Stimulated activated CD4-positive, alpha-beta T cell treated with anti-CD3 and anti-CD28 coated beads, Interleukin-12 subunit alpha, Interleukin-12 subunit beta, amount 100 ng/mL, for 24 hours (primary cell): ENCODE measurements at places on chromosomes 13 and 19.

DNA sequence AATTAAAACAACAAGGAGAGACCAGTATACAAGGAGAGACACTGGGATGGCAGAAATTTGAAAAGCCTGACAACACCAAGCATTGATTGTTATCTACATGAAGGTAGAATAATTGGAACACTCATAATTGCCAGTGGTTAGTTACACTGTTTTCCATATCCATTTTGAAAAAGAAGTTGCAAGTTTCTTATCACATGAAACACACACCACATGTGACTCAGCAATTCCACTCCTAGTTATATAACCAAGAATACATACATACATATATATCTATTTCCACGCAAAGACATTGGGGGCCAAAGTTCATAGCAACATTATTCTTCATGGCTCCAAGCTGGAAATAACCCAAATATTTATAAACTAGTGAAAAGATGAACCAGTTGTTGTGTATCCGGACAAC is 15.2 kb upstream of the PABPC3 start:
- no peak for DNase-seq

GRCh38 chr13:51549050-51549449 is 35.2 kb upstream of the WDFY2 start:
- DNase-seq: no peak

GRCh38 chr19:49468746-49469447 is 5.1 kb upstream of the FLT3LG start:
- peak; percentile 66 for DNase-seq

DNA sequence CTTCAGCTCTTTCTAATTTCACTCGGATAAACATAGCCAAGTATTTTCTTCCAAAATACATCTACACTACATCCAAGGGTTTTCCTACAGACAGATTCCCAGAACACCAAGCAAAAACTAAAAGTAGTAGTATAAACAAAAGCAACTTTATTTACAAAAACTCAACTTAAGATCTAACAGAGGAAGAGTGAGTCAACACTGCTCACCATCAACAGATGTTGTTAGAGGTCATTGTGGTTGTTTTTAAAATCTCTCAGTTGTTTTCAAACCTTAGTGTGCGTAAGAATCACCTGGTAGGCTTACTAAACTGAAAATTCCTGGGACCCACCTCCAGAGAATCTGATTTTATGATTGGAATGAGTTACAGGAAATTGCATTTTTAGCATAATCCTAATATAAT is 631.7 kb upstream of the SGCG start:
- no peak for DNase-seq

- DNase-seq: no peak
Observed at GRCh38 chr13:29909975-29910674, 59.7 kb upstream of the UBL3 start.

DNA sequence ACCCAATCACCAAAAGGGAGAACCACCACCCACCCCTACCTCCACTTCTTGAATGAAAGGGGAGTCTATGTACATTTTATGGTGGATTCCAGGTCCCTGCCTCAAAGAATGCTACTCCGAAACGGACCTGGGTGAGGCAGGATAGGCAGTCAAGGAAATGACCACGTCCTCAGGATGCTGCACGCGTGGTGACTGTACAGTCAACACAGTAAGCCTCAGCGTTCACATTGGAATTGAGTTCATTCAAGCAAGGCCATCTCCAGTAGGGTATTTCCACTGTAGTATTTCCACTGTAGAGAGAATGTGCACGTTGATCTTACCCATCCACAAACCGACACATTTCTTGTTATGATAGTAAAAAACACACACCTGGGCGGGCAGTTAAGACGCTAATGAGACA is 16.9 kb downstream of the ZSCAN5C start:
- DNase-seq: no peak

GRCh38 chr19:3056417-3057088 is 5.7 kb downstream of the TLE5 start:
- DNase-seq: no peak

DNA sequence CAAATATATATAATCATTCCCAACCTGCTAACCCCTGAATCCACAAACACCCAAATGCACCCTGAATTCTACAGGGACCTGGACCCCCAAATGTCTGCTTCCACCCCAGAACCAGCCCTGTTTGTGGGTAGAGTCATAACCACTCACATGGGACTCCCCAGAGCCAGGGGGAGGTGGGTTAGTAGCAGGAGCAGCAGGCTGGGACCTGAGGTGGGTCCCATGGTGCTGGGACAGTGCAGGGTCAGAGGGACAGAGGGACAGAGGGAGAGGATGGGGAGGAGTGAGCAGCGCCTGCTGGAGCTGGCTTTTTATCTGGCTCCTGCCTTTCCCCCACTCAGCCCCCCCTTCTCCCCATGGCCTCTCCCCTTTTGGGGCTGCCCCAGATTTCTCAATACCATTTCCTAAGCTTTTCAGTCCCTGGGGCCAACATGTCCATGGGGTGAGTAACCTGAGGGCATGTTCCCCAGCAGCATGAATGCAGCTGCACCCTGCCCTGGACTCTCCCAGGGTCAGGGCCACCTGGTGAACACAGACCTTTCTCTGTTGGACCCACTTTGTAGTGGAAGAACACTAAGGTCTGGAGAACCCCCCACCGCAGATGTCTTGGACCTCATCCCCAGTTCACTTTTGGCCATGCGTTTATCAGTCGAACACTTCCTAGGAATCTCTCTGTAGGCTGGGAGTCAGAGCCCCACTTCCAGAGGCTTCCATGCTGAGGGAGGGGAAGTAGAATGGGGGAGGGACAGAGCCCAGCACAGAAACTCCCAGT is at the start of gene C3:
TSS of gene C3 (minus strand) at position 282 of the 769 bp plus-strand sequence. CDS start at position 221, 61 bp downstream.
- no peak for DNase-seq

- no peak for DNase-seq
Observed at GRCh38 chr13:31119966-31120700, 41.6 kb downstream of the HSPH1 start.

- DNase-seq: no peak
Observed at GRCh38 chr19:46381756-46382345, 31.5 kb downstream of the CCDC8 start.

DNA sequence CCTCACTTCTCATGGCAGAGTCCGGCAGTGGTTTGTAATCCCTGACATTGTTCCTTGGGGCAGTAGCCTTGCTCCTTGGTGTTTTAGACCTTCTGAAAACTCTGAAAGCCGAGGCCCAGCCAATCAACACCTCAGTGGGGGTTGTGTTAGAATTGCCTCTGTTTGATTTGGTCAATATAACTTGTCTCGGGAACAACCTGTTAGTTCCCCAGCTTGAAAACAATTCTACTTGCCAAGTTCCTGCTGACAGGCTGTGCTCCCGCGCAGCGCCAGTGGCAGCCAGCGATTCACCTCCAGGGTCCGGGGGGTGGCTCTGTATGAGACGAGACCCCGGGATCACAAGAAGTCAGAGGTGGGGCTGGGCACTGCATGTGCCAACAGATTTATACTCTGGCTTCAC is 81.4 kb upstream of the MEDAG start:
- no peak for DNase-seq

DNA sequence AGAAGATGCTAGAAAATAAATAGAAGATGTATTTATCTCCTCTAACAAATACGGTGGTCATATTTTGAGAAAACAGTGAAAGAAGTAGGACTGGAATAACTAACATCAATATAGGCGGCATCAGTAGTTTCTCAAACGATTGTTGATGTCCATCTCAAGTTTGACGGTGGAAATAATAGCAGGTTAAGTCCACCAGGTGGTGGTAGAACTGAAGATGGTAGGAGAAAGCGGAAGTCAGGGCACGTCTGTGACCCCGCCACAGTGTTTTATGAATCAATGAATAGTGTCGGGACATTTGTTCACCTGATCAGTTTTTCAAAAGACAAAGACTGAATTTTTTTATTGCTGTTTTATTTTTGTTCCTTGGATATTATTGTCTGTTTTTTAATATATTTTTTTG is 706.4 kb upstream of the SLC10A2 start:
- no peak for DNase-seq

GRCh38 chr19:33388231-33388724 is 14.8 kb downstream of the CEBPG start:
- no peak for DNase-seq

GRCh38 chr19:1455336-1456120 is 5.6 kb downstream of the APC2 start:
- DNase-seq: peak; percentile 54

GRCh38 chr13:46605076-46605824 is 52.3 kb downstream of the LRCH1 start:
- DNase-seq: no peak

- no peak for DNase-seq
Observed at GRCh38 chr13:91211510-91211909, 136.0 kb upstream of the MIR17HG start.

- DNase-seq: no peak
Observed at GRCh38 chr13:54185785-54186184, 1157.2 kb downstream of the OLFM4 start.

GRCh38 chr13:19657872-19658591 is 24.6 kb downstream of the MPHOSPH8 start:
- no peak for DNase-seq

GRCh38 chr13:28872427-28873176 is 52.5 kb downstream of the MTUS2 start:
- DNase-seq: no peak

DNA sequence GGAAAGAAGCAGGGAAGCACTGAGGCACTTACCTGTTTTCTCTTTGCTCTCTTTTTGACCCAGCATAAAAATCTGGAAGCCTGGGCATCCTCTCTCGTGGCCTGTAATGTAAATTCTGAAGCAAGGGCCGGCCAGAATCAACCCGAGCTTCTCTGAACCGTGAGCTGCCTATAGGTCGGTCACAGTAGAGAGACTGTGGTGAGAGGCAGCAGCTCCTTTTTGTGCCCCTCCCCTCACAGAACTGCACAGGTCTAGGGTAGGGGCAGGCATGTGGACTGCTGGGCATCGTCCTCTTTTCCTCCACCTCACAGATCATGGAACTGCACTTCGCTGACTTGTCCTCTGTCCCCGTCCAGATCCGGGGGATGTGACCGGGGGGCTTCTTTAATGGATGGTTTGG is 12.5 kb downstream of the FAM124A start:
- no peak for DNase-seq

GRCh38 chr19:42090672-42091071 is 14.7 kb downstream of the ZNF574 start:
- DNase-seq: no peak

- DNase-seq: no peak
Observed at GRCh38 chr13:40875583-40875982, 86.2 kb downstream of the SLC25A15 start.

DNA sequence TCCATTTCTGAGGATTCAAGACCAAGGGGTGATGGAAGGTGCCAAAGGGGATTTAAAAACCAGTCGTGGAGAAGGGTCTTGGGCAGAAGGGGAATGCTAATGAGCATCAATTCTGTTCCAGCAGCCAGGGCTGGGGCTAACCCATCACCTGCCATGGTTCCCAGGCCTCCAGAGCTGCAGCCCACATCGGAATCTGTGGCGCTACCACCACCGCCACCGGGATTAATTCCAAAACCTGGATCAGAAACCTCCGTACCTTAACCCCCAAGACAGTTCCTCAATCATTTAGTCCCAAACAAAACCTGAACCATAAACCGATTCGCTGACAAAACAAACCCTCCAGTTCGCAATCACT is 583 bp downstream of the ZNF615 start:
- DNase-seq: no peak

DNA sequence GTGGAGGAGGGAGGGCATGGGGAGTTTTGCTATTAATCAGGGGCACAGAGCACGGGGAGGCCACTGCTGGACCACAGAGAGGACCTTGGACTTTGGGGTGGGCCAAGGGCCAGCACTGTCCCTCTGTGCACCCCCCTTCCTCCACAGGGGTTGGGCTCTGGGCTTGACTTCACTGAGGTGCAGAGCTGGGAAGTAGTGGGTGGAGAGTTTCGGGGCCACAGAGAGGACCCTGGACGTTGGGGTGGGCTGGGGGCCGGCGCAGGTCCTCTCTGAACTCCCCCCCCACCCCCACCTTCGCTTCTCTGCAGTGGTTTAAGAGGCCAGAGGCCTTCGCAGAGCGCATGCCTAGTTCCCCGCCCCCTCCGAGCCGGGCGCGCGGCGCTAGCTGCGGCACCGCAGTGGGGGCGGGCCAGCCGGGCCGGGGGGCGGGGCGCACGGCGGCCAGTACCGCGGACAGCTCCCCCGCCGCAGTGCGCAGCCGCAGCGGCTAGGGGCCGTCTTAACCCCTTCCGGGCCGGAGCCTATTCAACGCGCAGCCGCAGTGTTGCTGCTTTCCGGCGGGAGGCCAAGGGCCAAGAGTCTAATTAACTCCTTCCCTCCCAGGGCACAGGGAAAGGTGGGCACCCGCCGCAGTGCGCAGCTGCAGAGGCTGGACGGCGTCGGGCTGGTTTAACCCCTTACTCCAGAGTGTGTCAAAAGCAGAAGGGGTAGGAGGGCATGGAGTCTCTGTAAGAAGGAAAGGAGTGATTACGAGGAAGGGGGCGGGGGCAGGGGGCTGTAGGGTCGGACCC is 3.7 kb downstream of the KCNC3 start:
- peak; percentile 66 for DNase-seq

DNA sequence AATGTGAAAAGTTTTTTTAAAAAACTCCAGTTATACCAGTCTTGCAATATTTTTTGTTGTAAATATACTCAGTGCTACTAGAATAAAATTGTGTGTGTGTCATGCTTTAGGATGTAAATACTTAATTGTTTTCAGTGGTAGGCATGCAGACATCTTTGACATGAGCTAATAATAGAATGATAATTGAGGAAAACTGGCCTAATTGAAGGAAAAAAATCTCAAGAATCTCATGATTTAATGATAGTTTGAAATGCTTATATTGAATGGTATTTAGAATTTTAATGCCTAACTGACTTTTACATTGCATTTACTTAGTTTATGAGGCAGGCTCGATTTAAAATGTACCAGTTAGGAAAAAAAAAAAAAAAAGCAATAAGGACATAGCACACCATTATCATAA is 3.2 kb upstream of the MAB21L1 start:
- no peak for DNase-seq

DNA sequence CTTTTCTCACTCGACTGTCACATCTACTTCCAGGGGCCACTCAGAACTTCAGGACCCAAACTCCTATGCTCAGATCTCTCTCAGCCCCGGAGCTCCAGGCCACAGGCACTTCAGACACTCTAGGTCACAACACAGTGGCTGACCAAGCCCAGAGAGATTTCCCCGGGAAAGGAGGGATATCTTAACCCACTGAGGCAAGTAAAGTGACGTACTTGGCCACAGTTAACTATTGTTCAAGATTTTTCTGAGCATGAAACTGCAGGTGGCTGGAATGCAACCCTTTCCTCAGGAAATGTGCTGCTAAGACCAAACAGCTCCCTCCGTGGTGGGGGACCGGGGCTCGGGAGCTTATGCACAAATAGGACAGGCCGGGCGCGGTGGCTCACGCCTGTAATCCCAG is 23.9 kb downstream of the OPA3 start:
- DNase-seq: no peak
